Suppressor macrophage (primary cell): ENCODE measurements at places on chromosomes 5 and 9.
A peak's percentile ranks its signal among the peaks of the same experiment; 100 is the strongest.

- DNase-seq = no peak
These were observed 15.5 kb downstream of the IGFBPL1 start for GRCh38 chr9:38408719-38409118.

DNA sequence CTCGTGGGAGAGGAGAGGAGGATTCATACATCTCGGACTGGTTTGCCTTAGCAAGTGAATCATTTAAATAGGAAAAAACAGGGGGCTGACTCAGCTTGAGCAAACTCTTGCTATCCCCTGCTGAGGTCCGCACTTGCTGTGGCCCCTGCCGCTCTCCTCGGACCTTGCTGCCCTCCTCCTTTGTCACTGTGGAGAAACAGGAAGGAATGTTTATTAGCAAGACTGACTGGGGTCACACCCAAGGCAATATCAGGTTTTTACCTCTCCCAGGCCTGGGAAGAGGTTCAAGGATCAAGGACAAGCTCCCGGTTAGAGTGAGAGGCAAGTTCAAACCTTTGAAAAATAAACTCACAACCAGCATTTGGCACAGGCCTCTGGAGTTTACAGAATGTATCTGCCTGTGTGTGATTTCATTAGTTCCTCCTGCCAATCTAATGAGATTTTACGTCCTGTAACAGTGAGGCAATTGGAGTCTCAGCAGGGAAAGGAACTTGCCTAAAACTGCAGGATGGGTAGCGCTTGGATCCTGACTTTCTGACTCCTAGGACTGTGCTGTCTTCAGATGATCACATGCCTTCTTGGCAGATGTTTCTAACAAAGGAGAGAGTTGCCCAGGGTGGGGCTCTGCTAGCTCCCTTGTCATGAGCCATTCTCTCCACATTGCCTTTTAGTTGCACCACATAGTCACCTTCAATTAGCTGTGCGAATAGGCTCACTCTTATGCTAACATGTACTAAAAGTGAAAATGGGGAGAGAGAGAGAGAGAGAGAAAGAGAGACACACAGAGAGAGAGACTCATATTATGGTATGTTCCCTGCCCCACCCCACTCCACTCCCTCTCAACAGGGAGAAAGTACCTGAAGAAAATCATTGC, 108.6 kb upstream of the CDKN2B start:
- DNase-seq = peak; percentile 31

- no peak for DNase-seq
These were observed 17.5 kb downstream of the OSTF1 start for GRCh38 chr9:75105841-75106240.

DNA sequence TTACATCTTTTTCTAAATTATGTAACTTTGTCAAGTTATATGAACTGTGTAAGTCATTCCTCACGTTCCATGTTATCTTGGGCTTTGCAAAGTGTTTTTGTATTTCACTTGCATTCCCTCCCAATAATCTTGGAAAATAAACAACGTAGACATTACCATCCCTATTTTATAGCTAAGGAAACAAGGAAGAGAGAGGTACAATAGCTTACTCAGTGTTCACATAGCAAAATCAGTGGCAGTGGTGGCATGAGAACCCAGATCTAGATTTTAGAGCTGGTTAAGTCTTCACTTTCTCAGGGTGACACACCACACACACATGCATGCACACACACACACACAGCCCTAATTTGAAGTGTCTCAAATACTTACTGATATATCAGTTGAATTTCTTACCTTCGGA, 34.1 kb downstream of the NSA2 start:
- DNase-seq = no peak

DNA sequence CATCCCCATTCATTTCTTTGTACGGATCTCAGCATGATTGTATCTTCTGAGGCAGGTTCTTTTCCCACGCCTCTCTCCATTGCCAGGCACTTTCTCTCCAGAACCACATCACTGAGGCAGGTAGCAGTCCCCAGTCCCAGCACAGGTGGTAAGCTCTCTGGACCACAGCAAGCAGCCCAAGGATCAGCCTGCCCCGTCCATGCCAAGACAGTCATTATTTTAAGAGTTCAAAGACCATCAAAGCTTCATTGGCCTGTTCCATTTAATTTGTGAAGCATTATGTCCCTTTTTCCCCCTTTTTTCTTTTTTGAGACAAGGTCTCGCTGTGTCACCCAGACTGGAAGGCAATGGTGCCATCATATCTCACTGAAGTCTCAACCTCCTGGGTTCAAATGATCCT, 171.7 kb downstream of the AUH start:
- DNase-seq = no peak

DNA sequence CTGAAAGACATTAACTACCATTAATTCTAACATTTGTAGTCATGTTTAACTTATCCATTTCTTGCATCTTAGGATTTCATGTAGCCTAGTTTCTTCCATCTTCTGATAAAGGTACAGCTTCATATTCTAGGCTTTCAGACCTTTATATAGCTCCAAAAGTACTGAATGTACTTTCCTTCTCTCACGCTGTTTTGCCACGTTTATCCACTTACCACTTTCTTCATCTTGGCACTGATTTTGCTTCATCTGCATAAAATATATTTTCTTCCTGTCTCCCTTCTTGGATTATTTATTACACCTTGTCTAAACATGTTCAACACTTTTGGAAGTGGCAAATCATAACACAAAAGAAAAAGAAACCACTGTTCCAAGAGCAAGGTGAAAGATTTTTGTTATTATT, 553.8 kb downstream of the DTWD2 start:
- DNase-seq = no peak
